Renal pelvis (tissue), 12 donors: ENCODE measurements at places on chromosomes 11 and 22. TPM values are rescaled to one million over a fixed set of nuclear protein-coding genes. Genes with fewer than 3 reads are reported as not detected.

GRCh38 chr11:12109591-12110196 is 696 bp upstream of the MICAL2 start:
- no peak for DNase-seq

TNRC6B gene
- 11.7 TPM for polyA plus RNA-seq

DNA sequence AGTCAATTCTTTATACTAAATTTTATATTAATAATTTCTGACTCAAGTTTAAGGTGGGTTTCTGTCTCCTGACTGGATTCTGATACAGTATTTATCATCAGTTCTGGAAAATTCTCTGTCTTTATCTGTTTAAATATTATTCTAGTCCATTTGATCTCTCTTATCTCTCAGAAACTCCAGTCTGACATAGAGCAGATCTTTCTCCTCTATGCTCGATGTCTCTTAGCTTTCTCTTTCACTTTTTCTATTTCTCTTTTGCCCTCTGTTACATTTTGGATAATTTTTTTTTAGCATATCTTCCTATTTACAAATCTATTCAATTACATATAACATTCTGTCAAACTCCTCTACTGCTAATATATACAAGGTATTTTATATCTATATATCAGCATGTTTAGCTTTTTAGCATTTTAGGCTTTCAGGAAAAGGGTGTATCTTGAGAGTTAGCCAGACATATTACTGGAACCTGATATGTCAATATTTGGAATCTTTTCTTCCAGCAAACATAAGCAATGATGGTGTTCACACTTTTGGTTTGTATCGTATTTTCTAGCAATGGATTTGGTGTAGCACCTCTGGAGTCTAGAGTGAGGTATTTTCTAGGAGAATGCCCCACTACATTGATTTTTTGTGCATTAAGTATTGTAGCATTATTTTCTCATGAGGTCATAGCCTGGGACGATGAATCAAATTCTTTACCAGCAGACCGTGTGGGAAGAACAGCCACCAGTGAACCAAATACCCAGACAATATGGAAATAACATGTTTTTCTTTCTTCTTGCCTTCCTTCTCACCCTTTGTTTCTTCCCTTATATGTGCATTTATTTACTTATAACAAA is 4.1 kb upstream of the NNMT start:
- DNase-seq: no peak

SMC1B gene
- 0.25 TPM for polyA plus RNA-seq

HPX gene
- 3.1 TPM for polyA plus RNA-seq

- no peak for DNase-seq
These were observed 668 bp downstream of the MADD start for GRCh38 chr11:47270331-47271271.

DNA sequence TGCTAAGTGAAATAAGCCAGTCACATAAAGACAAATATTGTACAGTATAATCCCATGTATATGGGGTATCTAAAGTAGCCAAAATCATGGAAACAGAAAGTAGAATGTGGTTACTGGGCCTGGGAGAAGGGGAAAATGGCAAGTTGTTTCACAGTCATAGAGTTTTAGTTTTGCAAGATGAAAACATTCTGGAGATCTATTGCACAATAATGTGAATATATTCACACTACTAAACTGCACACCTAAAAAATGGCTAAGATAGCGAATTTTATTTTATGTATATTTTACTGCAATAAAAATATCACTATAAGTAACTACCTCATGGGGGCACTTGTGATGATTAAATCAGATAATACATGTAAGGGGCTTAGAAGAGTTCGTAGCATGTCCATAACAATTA is 72.0 kb upstream of the ARHGAP32 start:
- DNase-seq: no peak

DNA sequence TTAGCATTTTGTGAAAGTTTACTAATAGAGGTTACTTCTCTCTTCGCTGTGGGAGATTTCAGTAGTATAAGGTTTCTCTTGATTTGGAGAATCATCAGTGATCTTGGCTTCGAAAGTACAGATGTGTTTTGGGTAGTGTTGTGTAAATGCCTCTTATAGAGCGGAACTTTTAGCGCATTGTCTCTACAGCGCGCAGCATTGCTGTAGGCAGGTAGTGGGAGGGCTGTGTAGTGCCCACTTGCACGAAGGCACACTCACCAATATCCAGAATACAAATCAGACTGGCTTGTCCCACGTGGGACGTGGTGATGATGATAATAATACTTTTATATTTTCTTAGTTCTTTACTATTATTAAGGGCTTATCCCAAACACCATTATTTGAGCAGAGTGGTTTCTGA is 51.4 kb downstream of the FAM83F start:
- DNase-seq: no peak

- no peak for DNase-seq
These were observed 15.0 kb downstream of the PRDM11 start for GRCh38 chr11:45161252-45162063.

DNA sequence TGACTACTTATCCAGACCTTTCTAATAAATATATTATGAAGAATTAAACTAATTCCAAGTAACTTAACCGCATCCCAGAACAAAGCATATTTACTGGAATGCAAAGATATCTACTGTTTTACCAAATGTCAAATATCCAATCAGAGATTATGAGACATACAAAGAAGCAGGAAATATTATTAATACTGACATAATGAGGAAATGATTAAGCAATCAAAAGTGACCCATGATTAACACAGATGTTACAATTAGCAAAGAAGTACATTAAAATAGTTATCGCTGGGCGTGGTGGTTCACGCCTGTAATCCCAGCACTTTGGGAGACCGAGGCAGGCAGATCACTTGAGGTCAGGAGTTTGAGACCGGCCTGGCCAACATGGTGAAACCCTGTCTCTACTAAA is 105.2 kb downstream of the WNT7B start:
- DNase-seq: no peak
